Aortic smooth muscle cell (primary cell): ENCODE measurements at places on chromosomes 16 and 17. TPM values are rescaled to one million over a fixed set of nuclear protein-coding genes. Genes with fewer than 3 reads are reported as not detected.

HSD17B2 gene
- total RNA-seq: 0.26 and 0.68 TPM in 2 replicates

TBC1D28 gene
- not detected in 2 replicates for total RNA-seq

FBXW10 gene
- total RNA-seq: under 0.01 and 0.06 TPM in 2 replicates

RASL10B gene
- total RNA-seq: 0.40 and 1.1 TPM in 2 replicates

NOD2 gene
- under 0.01 and 0.06 TPM in 2 replicates for total RNA-seq
